ENCODE measurements at places on chromosomes 4 and X.

GRCh38 chr4:183391204-183391603 is 53.2 kb upstream of the CDKN2AIP start:
- DNase-seq, result no peak

GRCh38 chrX:110012818-110013485 is 10.0 kb downstream of the TMEM164 start:
- DNase-seq, result no peak

DNA sequence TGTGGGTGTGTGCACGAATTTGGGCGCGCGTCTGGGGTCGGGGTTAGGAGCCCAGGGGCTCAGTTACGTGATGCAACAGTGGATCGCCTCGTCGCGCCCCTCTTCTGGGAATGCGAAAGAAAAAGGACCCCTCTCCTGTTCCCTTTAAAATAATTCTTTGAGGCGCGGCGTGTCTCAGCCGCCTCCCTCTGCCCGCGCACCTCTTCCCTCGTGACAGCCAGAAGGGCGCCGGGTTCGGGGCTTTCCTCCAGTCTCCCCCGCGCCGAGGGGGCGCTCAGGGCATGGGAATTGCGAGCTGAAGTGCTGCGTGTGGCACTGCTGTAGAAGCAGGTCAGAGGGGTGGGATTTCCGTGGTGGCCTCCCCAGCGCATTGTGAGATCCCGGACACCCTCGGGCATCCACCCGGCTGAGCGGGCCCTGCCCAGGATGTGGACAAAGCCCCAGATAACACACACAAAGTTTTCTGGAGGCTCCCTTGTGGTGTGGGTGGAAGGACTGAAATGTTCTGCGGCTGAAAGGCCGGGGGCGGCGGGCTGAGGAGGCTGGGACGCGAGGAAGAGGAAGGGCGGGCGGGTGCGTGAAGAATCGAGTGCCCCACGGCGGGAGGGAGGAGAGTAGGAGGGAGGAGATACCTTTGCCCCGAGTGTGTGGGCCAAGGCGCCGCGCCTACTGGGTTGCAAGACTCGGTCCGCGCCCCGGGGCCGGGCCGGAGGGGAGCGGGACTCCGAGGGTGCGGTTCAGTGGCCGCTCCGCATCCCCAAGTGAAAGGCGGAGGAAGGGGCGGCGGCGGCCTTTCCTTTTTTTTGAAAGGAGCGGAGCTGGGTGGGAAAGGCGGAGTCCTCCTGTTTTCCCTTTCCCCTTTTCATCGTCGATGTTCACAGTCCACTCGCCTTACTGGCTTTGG is 752 bp downstream of the SEPTIN11 start:
- peak; percentile 43 for DNase-seq

GRCh38 chr4:56764775-56765174 is 56.7 kb downstream of the SPINK2 start:
- DNase-seq, result no peak

DNA sequence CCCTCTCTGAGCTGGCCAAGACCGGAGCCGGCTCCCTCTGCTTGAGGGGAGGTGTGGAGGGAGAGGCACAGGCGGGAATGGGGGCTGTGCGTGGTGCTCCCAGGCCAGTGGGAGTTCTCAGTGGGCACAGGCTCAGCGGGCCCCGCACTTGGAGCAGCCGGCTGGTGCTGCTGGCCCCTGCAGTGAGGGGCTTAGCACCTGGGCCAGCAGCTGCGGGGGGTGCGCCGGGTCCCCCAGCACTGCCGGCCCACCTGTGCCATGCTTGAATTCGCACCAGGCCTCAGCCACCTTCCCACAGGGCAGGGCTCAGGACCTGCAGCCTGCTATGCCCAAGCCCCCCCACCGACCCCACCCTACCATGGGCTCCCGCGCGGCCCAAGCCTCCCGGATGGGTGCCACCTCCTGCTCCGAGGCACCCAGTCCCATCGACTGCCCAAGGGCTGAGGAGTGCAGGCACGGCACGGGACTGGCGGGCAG is 602.5 kb downstream of the KCTD8 start:
- DNase-seq, result no peak

- no peak for DNase-seq
Observed at GRCh38 chrX:29039501-29039900, 452.3 kb downstream of the IL1RAPL1 start.

GRCh38 chrX:2901367-2902036 is 27.6 kb downstream of the ARSD start:
- DNase-seq, result no peak

- DNase-seq, result no peak
Observed at GRCh38 chrX:1388651-1389050, 3.3 kb downstream of the SLC25A6 start.

DNA sequence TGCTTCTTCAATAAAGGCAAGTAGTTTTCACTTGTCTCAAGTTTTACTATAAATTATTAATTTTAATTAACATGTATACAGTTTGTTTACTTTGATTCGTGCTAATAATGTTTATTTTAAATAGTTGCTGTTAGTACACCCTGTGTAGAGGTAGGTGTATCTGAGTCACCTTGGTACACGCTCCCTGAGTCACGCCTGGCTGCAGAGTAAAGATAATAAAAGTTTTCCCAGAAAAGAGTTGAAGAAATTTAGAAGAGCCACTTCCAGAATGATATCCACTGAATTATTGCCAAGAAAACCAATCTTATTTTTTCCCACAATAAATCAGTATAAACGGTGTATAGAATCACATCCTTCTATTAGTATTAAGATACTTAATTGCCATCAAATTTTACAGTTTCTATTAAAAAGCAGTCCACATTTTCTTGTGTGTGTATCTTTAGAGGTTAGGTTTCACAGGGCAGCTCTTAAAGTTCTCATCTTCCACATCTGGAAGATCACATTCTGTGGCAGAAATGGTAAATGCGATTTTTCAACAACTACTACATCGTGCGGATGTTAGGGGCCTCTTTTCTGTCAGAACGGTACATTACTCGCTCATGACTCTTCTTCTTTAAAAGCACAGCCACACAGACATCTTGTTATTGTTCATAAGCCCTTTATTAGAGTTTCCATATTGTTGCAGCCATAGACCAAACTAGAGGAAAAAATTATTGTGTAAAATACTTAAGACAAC is 55.4 kb downstream of the HADH start:
- DNase-seq, result no peak

DNA sequence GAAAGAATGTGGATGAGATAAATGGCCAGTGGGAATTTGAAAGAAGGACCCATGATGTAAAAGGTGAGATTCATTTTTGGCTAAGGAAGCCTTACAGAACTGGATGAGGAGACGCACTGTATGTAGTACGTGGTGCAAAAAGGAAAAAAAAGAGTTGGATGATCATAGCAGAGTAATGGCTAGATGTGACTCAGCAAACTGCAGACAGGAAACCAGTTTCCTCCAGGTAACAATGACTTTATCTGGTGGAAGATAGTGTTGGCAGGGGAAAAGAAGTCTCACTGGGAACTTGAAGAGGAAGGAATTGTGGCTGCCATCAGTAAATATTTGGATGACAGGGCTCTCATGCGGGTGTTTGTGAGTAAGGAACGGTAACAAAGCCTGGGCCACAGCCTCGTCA is 243.2 kb downstream of the CPE start:
- no peak for DNase-seq

GRCh38 chrX:17521871-17522693 is 147.1 kb downstream of the NHS start:
- DNase-seq, result peak; percentile 25

GRCh38 chr4:118367872-118368271 is 15.1 kb upstream of the PRSS12 start:
- DNase-seq, result no peak

DNA sequence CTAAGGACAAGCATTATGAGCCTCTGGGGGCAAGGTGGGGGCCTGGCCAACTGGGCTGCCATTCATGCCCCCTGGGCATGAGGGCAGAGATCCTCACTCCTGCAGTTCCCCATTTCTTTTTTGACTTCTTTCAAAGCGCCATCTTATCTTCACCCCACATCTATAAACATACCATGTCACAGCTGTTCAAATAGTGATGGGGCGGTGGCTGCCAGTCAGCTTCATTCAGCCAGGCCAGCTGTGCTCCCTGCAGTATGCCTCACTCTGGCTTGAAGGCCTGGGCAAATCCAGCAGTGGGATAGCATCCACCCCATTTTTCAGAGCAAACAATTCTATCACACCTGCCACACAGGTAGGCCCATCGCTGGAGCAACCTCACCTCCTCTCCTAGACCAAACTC is 85.5 kb downstream of the NHSL2 start:
- DNase-seq, result no peak

DNA sequence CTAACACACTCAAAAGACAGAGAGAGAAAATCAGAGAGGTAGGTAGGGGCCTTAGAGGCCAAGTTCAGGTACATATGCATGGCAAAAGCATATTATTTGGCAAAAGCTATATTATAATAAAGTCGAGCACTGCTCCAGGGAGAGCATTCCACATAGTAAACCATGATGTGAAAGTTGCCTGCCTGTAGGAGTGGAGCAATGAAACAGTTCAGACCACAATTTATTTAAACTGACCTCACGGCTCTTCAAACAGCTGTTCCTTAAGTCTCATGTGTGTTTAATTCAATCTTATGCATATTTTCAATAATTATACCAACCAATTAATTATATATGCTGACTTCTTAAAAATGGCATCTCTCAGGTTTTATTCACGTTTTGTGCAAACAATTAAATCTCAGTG is 3.3 kb downstream of the RFC1 start:
- DNase-seq, result peak; percentile 30

DNA sequence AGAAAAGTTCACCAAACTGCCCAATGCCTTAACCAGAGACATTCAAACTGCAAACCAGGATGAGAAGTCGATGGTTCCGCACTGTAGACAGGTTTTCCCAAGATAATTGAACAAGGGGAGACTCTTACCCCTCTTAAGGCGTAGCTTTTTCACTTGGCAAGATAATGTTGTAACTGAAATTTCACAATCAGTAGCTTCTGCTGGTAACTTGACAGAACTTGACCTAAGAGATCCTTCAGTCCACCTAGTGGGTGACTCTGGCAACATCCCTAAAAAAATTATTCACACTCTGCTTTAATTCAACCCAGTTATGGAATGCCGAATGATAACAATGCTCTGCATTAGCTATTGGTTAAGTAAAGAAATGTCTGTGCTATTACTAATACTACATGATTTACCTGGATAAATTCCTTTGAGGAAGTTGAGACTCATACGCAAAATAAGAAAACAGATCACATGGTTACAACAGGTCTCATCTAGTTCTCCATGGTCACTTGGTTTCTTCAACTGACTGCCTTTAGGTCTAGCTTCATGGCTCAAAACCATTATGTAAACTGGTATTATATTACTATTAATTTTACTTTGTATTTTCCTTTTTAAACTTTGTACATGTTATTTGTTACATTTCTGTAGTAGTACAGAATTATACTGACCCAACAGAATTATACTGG is 9.1 kb downstream of the ELF2 start:
- peak; percentile 55 for DNase-seq
